ENCODE measurements at places on chromosomes 13 and 19.

- no peak for DNase-seq
These were observed 29.1 kb downstream of the EPS15L1 start for GRCh38 chr19:16442386-16443276.

DNA sequence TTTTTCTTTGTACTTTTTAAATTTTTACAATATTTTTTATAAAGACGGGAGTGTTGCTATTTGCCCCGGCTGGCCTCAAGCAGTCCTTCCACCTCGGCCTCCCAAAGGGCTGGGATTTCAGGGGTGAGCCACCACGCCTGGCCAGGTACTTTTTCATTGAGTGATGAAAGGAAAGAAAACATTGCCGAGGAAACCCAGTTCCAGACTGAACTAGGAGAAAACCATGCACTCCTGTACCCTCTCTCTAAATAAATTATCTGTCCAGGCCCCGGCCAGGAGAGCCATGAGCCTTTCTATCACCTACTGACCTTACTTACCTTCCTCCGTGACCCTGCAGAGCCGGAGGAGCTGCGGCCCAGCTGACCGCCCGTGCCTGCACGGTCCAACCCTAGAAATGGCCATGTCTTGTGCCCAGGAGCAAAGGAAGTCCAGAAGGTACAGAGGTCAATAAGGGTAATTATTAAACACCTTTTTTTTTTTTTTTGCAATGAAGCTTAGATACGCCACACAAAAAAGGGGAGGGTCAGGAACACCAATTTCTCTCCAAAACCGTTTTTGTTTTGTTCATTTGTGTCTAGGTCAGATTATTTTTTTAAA, at the start of gene SLC7A9:
Gene SLC7A9 (minus strand): TSS at position 399 of the 597 bp plus-strand sequence. CDS start 1,233 bp downstream, outside the sequence.
- DNase-seq, result no peak

DNA sequence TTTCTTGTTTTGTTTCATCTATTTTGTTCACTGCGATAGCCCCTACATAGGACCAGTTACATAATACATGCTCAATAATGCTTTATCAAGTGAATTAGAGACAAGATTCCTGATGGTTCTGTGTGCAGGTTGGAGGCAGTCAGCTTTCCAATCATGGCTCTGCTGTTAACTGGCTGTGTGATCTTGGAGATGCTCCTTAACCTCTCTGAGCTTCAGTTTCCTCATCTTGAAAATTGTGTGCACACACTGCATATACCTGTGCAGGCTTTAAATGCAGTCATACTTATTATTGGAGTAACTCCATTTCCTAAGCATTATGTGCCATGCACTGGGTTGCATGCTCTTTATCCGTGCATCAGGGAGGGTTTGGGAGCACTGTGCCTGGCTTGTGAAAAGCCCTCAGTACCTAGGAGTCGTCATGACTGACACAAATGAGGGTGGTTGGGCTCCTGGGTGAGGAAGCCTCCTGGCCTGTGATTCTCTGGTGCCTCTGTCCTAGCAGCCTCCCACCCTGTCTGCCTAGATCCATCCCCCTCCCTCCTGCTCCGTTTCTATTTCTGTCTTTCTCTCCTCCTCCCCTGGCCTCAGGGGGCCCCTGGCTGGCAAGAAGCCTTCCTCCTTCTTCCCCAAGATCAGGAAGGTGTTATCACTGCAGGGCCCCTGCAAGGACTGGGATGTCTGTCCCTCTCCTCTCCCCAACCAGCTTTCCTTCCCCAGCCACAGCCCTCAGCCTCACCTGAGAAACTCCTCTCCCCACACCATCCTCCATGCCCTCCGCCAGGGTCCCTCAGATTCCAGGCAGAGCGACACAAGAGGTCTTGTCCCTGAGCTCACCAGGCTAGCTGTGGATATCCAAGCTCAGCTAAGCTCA, 8.7 kb downstream of the IFNL1 start:
- no peak for DNase-seq

DNA sequence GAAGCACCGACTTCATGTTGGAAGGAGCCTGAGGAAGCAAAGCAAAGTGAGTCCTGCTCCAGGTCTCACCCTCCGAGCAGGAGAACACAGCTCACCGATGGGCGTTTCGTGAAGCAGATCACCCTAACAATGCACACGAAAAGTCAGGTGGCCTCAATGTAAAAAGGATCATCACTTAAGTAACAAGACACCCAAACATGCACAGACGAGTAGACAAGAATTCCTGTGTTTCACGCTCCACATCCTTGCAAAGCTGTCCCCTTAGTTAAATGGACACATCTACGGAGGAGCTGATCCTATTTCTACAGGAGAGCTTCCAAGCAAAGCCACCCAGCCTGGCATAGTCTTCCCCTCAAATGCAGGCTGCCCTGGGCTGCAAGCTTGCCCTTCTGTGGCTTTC, 66.2 kb downstream of the SLC15A1 start:
- DNase-seq, result no peak

- no peak for DNase-seq
These were observed 253.2 kb downstream of the SUCLA2 start for GRCh38 chr13:47747901-47748300.

- DNase-seq, result no peak
These were observed 1440.5 kb upstream of the SPRY2 start for GRCh38 chr13:81781471-81781870.

DNA sequence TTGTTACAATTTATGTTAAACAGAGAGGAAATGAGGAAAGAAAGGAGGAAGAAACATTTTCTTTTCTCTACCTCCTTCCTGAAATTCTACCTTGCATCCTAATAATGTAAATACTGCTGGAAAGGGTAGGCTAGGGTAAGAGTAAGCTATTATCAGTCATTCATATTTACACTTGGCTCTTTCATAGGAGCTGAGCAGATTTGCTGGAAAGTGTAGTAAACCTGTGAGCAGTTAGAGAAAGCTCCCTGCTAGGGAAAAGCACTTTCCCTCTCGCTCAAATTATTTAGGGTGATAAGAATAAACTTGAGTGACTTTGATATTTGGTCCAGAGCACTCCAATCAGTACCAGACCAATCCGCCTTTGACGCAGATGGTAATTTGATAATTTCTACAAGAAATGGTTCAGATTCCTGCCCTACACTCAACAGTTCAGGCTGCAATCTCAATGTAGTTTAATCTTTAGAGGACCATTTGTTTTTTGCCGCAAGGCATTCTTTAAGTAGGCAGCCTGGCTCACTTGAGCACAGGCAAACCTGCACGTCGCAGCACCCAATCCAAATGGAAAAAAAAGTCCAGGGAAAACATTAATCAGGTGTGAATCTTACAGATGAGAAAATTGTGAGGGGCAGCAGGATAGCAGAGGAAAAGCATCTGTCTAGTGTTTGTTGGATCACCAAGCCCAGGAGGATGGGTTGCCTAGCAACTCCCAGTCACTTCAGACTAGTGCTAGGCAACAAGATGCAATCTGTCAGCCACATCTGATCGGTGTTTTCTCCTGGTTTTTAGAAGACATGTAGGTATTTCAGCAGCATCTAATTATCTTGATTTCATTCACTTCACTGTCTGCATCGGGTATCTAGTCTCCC, 68.6 kb upstream of the KL start:
- DNase-seq, result no peak

DNA sequence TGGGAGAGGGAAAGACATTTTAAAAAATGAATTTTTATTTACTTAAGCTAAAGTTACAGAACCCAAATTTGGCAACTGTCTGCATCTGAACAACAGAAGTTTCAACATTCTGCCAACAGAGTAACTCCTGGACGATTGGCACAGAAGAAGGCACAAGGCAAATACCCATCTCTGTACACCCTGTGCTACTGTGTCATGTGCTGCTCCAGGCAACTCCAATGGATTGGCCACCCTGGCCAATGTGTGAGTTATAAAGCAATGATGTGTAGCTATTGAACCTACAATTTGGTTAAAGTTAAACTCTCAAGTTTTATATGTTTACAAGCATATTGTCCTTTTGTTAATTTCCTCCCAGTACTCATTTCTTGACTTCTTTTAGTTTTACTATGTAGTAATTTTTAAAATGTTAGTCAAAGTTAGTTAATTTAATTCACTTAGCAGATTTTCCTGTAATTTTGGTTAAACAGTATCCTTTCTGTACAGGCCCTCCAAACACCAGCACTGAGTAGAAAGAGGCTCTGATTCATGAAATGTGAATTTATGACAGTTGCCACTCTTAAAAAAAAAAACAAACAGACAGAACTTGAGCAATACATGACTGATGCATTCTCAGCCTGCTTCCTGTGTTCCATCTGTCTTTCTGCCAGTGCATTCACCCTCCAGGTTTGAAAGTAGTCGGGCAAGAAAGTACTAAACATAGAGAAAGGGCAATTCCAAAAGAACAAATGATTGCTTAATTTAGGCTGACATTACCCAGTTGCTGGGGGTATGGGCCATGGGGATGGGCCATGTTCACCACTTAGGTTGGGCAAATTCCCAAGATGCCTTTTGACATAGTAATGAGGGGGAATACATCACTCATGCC, 5.9 kb downstream of the STARD13 start:
- DNase-seq, result no peak

GRCh38 chr13:76454991-76455390, 431.2 kb downstream of the KCTD12 start:
- no peak for DNase-seq

DNA sequence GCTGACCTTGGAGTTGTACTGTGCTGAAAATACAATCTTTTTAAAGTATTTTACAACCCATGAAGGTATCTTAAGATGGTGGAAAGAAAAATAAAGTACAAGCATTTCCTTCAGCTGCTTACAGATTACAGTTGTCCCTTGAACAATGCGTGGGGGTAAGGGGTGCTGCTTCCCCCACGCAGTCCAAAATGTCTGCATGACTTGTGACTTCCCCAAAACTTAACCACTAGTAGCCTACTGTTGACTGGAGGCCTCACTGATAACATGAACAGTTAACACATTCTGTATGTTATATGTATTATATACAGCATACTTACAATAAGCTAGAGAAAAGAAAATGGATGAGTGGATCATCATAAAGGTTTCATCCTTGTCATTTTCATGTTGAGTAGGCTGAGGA, 45.3 kb upstream of the ZNF599 start:
- DNase-seq, result no peak

DNA sequence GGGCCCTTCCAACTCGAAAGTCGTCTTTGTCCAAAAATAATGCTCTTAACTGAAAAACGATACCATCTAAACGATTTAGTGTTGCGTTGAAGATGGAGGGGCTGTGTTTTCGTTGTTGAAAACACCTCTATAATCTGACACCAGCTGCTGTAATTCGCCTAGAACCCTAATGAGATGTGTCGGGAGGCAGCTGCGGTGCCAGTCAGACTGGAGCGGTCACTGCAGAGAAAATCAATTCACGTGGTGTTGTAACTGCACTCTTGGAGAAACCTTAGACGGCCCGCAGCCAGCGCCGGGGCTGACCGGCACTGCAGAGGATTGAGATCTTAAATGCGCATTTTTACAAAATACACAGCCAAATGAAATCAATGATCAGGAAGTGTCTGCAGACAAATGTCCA, 339.1 kb downstream of the ZNF536 start:
- no peak for DNase-seq

DNA sequence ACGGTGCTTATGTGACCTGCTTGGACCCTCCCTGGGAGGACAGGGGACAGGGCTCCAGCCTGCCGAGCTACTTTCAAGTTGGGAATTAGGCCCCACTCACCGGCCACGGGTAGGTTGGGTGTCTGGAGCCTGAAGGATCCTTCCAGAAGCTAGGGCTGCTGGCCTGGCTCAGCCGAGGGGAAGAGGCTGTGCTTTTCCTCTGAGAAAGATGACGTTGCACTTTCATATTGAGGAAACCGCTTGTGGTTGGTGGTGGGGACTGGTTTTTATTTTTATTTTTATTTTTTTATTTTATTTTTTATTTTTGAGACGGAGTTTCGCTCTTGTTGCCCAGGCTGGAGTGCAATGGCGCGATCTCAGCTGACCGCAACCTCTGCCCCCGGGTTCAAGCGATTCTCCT, at the start of gene TMEM150B:
Gene TMEM150B (minus strand): TSS at position 170 of the 400 bp plus-strand sequence. CDS start 4,305 bp downstream, outside the sequence.
- DNase-seq, result no peak

GRCh38 chr19:35501684-35502083, 11.4 kb upstream of the KRTDAP start:
- DNase-seq, result no peak

DNA sequence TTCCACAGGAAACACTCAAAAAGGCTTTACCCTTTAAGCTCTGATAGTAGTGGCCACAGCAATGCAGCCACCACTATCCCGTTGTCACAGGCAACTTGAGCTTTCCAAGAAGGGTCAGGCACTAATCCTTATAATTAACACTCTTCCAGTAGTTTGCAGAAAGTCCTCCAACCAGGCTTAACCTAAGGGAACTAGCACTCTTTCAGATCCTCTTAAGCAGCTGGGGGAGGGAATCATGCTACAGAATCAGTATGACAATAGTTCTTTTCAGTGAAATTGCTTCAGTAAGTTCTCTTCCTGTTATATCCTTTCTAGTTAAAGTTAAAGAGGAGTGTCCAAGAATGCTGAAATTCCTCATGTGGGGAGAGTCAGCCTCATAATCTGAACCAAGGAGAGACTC, 82.2 kb downstream of the TNFSF11 start:
- no peak for DNase-seq

GRCh38 chr19:57002710-57003109, 117.1 kb upstream of the USP29 start:
- DNase-seq, result no peak

DNA sequence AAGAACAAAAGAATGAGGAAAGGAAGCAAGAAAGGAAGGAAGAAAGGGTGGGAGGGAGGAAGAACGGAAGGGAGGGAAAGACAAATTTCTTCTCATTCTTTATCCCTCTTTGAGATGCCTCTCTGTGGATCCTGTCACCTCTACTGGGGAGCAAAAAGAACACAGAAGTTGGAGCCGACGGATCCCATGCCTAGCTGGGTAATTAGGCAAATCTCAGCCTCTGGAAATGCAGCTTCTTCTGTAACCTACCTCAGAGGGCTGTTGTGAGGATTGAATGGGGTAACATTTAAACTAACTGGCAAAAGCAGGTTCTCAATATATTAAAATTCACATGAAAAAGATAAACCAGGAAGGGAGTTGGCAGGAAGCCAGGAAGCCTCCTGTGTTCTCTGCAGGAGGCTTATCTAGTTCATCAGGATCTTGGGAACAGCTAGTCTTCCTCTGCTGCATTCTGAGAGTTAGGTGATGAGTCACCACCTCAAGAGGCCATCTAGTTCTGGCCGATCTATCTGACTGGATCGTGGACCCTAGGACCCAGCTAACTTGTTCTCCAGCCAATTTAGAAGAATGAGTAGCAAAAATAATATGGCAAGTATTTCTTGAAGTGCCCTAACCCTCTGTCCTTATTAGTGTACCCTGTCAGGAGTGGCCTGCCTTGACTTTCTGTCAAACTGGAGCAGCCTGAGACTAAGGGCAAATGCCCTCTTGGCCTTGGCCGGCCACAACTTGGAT, 15.2 kb upstream of the CPB2 start:
- DNase-seq, result no peak
